Stimulated activated CD4-positive, alpha-beta T cell treated with anti-CD3 and anti-CD28 coated beads, Interleukin-2, amount 100 ng/mL, for 48 hours (primary cell): ENCODE measurements at places on chromosomes 1 and 21.

DNA sequence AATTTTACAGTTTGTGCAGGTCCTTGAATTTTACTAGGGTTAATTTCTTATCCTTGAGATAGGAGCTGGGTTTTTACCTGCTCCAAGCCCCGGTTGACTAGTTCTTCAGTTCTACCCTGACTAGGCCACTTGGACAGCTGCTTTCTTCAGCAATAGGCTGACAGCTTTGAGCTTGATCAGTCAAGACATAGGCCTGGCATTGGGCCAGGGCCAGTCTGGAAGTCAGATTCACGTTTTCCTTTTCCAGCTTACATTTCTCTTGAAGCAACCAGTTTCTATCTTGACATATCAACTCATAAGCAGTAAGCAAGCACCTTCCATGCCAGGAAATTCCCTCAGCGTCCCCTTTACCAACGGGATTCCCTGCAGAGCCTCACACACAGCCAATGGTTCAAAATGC, 63.7 kb upstream of the AJAP1 start:
- DNase-seq = no peak

- DNase-seq = no peak
These were observed 9.6 kb upstream of the SIM2 start for GRCh38 chr21:36689324-36689723.

DNA sequence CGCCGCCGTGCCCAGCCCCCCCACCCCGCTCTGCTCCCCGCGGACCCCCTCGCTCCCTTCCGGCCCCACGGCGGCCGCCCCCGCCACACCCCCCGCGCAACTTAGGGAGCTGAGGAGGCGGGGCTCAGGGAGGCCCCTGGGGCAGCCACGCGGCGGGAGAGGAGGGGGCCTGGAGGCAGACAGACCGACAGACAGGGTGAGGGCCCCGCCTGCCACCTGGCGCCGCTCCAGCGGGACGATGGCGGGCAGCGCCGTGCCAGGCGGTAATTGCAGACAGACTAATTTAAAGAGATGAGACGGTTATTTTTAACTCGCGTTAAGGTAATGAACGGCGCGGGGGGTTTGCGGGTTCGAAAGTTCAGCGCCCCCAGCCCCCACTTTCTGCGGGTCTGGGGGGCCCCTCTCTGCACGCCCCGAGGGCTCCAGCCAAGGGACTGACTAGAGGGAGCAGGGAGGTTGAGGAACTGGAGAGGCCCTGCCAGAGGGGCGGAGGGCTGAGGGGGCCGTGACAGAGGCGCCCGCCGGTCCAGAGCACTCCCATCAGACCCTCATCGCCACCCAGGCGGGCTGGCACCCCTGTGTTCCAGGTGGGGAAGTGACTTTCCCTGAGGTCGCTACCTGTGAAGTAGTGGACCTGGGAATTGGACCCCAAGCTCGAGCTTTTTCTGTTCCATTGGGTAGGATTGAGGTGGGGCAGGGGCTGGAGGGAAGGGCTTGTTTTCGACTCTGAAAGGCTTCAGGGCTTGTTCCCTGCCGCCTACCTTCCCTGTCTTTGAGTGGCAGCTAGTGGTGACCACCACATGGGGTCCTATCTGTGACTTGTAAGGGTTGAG, 5.4 kb downstream of the FOXO6 start:
- DNase-seq = no peak

DNA sequence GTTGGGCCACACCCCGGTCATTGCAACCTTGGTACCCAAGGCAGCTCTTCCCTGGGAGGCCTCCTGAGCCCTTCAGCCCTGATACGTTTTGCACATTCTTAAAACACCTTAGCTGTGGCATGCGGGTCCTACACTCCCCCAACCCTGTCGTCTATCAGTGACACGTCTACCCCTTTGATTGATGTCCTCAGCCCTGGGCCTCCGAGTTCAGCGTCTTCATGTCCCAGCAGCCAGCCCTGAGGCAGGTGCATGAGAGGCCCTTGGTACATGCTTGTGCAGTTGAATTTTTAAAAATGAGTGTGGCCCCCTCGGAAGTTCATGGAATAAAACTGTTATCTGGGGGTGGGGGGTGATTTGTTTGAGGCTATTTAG, 38.9 kb upstream of the ADARB1 start:
- no peak for DNase-seq

DNA sequence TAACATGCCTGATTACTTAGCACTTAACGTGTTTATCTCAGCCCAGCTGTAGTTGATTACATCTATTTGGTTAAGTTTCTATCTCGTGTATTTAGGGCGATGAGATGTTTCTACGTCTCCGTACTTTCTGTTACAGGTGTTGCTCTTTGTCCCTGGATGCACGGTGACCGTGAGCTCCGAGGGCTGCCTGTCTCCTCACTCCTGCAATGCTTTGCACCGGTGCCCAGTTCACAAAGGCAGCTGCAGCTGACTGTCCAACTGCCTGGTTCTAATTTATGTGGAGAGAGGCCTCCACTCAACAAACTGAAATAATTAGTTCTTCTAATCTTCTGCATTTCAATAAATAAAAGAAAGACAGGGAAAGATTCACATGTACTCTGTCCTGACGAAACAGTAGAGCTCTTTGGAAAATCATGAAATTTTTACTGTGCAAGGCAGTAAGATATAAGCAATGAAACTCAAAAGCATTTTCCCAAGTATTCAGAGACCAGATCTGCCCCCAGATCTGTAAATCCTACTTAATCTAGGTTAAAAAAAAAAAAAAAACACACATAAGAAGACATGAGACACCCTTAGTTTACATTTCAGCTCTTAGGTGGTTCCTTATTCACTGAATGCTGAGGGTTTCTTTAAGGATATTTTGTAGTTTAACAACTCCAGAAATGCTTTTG, 108.2 kb downstream of the TGFBR3 start:
- no peak for DNase-seq

DNA sequence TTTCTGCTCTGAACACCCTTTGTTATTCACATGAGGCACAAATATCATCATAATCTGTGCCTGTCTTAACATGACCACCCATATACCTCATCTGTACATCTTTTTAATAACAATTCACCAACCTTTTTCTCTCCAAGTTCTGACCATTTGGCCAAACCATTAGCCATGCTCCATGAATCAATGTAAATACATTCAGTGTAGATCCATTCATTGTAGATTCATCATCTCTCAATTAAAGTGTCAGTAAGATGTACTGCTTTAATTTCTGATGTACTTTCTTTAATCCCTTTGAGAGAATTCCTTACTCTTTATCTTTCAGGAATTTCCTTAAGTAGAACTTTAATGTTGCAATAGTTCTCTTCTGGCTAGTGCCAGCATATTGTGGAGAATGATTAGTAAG, 126.2 kb upstream of the LRRC7 start:
- DNase-seq = no peak

GRCh38 chr1:172178886-172179285, 241.6 kb upstream of the C1orf105 start:
- DNase-seq = no peak

DNA sequence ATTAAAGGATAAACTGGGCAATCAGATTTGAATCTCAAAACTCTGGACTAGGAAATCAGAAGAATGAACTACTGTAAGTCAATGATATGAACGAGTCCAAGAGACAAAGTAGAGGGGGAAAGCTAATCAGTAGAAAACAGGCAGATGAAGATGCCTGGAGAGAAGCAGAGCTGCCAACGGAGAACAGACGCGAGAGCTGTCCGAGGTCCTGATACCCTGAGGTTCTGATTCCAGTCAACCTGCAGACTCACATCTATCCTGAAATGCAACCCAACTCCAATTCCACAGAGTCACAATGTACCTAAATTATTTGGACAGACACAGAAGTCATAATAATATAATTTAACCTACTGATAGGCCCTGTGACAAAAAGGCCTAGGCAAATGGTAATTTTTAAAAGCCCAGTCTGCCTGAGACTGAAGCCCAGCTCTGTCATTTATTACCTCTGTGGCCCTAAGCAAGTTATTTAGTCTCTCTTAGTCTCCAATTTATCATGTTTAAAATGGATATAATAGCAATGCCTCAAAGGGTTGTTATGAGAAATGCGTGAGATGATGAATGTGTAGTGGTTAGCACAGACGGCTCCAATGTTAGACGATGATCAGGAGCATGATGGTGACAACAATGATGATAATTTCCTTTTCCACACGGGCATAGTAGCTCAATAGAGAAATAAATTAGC, 33.4 kb downstream of the RGS7 start:
- peak; percentile 2 for DNase-seq

DNA sequence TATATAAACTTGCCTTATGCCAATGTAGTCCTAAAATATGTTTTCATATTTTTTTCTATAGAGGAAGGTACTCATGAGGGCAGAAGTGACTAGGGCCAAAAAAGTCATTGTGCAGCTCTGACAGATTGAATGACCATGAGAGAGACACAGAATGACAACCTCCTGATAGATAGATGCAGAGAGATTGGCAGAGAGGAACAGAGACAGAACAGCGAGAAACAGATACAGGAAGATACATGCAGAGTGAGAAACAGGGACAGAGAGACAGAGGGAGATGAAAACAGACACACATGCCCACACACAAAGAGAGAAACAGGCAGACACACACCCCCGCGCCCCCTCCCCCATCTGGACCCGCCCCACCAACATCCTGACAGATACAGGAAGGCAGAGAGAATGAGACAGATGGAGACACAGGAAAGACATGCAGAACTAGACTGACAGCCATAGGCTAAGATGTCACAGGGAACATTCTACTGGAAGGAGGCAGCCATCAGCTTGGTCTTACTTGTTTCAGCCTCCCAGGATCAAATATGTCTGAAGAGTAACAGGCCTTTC, 211.1 kb downstream of the ST6GALNAC3 start:
- no peak for DNase-seq

- DNase-seq = no peak
These were observed 100.4 kb downstream of the FGGY start for GRCh38 chr1:59397139-59397858.

DNA sequence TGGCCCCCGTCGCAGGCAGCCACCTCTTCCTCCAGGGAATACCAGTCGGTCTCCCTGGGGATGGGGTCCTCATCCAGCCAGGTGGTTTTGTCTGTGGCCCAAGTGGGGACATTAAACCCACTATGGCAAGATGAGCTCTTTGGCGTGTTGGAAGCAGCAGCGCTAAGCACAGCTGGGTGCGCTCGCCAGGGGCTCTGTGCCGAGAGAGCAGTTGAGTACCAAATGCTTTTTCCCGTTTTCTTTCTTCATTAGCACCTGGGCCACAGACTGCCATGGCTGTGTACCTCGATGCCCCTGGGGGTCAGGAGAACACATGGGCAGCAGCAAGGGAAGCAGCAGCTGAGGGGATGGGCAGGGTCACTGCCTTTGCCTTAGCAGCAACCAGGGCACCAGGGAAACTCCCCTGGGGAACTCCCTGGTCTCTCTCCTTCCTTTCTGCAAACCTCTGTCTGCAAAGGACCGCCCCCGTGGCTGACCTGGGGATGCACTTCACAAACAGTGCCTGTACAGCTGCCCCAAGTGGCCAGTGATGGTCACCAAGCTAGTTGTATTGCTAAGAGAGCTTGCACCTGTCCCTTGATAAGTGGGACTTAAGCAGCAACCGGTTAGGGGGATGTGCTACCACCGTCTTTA, 31.1 kb downstream of the EDARADD start:
- no peak for DNase-seq

GRCh38 chr1:24727501-24728216, 17.6 kb upstream of the CLIC4 start:
- no peak for DNase-seq

DNA sequence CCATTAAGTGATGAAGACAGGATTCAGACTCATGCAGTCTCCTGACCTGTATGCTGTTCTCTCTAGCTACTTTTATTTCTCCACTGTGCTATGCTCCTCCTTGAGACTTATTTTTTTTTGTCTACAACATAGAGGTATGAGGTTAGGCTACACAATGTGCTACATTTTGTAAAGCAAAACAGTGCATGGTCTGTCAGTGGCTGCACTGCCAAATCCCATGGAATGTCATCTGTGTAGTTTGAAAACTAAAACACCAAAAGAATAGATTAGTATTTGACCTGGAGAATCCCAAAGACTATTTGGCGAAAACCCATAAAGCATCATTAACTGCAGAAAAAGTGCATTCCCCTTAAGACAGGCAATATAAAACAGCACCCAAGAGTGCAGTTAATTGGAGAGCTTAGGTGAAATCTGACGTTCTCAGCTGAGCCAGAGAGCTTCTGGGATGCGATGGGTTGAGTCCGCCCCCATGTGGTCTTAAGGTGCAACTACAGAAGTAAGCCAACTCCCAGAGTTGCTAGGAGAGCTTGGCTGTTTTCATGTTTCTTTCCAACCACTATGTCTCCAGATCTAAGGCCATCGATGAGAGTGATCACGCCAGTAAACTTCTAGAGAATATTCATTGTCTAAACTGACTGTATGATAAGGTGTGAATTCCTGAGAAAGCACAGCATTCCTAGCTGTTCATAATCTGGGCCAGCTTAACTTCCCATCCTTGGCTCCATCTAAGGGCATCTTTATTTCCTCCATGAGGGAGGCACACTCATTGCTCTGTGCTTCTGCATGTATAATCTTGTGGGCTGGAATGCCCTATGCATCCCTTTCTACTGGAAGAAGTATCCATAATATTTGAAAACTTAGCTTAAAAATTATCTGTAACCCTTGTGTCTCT, 20.7 kb upstream of the CYP2J2 start:
- peak; percentile 23 for DNase-seq

DNA sequence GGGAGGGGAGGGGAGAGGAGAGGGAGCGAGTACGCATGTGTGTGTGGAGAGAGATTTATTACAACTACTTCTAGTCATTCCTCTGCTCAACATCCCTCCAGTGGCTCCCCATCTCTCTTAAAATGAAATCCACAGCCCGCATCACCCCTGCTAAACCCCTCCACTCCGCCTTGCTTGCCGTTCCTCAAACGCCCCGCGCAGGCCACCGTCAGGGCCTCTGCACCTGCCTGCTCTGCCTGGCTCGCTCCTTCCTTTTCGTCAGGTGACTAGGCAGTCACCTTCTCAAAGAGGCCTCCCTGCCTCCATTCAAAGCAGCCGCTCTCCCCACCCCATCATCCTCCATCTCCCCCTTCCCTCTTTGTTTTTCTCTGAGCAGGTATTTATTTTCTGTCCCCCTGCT, 29.9 kb downstream of the LRRC38 start:
- DNase-seq = no peak

DNA sequence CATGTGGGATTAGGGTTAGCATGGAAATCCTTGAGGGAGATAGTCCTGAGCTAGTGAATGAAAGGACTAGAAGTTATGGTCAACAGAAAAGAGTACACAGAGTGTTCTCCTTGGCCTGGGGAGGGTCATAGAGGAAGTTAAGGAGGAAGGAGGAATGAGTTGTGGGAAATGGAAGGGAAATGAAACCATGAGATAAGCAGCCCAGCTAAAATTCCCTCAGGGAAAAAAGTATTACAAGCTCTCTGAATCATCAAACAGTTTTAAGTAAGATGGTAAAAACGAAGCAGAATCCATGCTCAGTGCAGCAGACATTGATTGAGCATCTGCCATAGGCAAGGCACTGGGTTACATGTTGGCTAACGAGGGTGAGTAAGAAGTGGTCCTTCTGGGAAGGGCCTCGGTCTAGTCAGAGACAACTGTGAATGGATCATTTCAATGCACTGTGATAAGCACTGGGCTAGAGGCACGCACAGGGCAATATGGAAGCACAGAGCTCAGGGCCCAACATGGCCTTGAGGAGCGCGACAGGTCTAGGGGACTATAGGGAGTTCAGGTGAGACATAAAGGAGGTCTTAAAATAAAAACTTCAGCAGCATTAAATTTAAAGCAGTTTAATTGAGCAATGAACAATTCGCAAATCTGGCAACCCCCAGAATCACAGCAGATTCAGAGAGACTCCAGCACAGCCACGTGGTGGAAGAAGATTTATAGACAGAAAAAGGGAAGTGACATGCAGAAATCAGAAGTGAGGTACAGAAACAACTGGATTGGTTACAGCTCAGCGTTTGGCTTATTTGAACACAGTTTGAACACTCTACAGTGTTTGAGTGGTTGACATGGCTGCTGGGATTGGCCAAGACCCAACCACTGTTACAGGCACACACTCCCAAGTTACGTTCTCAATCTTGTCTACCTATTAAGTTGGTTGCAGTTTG, 219.5 kb downstream of the HLX start:
- no peak for DNase-seq
